ENCODE measurements at places on chromosomes 12 and 14.

DNA sequence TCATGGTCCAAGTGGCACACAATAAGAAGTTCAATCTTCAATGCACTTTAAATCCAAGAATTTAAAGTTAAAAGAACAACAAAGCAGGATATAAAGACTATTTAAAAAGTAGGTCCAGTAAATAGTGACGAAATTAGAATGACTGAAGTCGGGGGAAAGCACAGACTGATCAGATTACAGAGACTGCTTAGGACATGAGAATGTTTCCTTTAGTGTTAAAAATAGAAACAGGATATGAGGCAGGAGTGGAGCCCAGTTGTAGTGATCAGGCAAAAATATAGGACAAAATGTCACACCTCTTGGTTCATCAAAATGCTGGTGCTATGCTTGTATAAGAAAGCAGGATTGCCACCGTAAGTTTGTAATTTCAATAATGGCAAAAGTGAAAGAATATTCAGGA, 52.2 kb upstream of the CD163 start:
- DNase-seq = no peak

GRCh38 chr12:18165889-18166288, 75.9 kb upstream of the RERGL start:
- no peak for DNase-seq

DNA sequence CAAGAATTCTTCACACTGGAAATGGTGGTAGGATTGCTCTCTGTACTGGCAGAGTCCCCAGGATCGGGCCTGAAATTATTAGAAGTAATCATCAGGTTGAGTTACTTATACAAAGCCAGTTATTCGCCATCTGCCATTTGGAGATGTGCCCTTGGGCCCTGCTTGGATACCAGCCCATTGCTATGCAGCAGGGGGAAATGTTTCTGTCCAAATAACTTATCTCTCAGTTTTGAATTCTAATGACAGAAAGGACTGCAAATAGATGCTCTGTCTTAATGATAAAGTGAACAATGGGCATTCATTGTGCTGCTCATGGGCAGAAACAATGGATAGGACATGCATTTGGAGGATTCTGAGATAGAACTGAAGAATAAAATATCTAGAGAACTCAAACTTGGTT, 139.1 kb upstream of the PELI2 start:
- no peak for DNase-seq

- no peak for DNase-seq
Observed at GRCh38 chr12:55681142-55682077, 26.3 kb downstream of the ITGA7 start.

GRCh38 chr12:24854908-24855307, 94.0 kb downstream of the BCAT1 start:
- no peak for DNase-seq

DNA sequence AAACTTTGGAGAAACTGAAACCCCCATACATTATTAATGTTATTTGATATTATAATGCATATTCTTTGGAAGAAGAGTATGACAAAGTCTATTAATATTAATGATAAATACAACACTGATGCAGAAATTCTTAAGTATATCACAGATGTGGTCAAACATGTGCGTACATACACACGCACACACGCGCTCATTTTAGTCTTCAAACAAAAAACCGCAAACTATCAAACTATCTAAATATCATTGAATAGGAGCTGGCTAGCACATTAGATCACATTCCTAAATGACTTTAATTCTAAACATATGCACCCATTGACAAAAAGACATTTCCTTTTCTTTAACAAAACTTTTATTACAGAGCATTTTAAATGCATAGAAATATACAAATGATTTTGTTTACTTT, 872.7 kb downstream of the SLC16A7 start:
- DNase-seq = no peak

GRCh38 chr12:104596134-104596799, 139.5 kb downstream of the CHST11 start:
- DNase-seq = no peak

- no peak for DNase-seq
Observed at GRCh38 chr12:128318341-128318740, 51.4 kb downstream of the TMEM132C start.

DNA sequence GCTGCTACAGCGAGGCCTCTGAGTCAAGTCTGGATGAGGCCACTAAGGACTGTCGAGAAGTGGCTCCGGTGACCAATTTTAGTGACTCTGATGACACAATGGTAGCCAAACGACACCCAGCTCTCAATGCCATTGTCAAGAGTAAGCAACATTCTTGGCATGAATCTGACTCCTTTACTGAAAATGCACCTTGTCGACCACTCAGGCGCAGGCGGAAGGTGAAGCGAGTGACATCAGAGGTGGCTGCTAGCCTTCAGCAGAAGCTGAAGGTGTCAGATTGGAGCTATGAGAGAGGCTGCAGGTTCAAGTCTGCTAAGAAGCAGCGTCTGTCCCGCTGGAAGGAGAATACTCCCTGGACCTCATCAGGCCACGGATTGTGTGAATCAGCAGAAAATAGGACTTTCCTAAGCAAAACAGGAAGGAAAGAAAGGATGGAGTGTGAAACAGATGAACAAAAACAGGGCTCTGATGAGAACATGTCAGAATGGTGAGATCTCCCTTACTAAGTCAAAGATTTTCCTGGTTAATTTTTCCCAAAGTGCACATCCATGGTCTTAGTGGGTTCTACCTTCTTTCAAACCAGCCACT, 2.9 kb downstream of the GPATCH2L start:
- no peak for DNase-seq

DNA sequence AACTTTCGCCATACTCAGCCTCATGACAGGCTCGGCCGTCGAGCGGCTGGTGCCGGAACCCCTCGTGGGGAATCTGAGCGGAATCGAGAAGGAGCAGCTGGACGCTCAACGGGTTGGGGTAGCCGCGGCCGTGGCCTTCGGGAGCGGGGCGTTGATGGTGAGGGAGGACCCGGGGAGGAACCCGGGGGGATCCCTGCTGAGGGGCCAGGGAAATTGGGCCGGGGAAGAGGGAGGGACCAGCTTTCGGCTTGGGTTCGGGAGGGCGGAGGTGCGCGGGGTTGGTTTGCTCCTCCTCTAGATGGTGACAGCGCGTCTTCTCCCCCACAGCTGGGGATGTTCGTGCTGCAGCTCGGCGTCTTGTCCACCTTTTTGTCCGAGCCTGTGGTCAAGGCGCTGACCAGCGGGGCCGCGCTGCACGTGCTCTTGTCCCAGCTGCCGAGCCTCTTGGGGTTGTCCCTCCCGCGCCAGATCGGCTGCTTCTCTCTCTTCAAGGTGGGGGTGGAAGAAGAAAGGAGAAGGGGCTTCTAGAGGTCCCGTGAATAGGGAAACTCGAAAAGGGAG, 9.8 kb downstream of the ARHGEF25 start:
- no peak for DNase-seq

GRCh38 chr12:65937806-65938205, 113.5 kb downstream of the HMGA2 start:
- DNase-seq = no peak

GRCh38 chr14:85438481-85438942, 91.4 kb upstream of the FLRT2 start:
- no peak for DNase-seq

GRCh38 chr14:44607701-44608100, 100.6 kb upstream of the FSCB start:
- DNase-seq = no peak

All from activated CD4-positive, alpha-beta T cell treated with anti-CD3 and anti-CD28 coated beads for 24 hours (primary cell).